ENCODE measurements at places on chromosomes 5 and 9.
A peak's percentile ranks its signal among the peaks of the same experiment; 100 is the strongest.

GRCh38 chr5:74173665-74174064 lies 466.9 kb downstream of the ENC1 start:
- DNase-seq, result no peak

DNA sequence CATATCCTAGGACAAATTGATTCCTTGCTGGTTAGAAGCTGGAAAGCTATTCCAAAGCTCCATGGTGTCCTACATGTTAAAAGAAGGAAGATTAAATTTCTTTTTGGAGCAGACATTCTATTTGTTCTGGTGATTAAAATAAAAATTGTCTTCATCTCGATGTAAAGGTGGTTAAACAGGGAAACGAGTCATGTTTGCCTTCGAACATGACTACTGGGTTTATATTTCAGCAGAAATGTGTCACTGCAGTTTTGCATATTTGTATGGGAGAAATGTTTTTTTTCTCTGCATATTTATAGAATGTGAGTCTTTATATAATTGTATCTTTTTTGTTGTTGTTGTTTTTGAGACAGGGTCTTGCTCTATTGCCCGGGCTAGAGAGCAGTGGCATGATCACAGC lies 36.4 kb downstream of the ADAMTS12 start:
- DNase-seq, result no peak

DNA sequence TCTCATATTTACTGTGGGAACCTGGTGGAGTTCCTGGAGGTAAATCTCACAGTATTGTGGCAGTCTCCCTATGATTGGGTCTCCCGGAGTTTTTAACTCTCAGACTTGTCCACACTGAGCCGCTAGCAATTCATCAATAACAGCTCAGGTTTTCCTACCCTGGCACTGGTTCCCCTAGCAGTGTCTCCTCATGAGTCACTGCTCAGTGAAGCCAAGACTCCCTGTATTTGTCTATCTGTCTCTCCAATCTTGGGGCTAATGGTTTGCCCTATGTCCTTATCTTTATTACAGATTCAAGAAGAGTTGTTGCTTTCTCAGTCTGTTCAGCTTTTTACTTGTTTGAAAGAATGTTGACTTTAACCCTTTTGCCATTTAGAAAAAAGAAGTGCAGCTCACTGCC lies 176.7 kb upstream of the FGF10 start:
- no peak for DNase-seq

DNA sequence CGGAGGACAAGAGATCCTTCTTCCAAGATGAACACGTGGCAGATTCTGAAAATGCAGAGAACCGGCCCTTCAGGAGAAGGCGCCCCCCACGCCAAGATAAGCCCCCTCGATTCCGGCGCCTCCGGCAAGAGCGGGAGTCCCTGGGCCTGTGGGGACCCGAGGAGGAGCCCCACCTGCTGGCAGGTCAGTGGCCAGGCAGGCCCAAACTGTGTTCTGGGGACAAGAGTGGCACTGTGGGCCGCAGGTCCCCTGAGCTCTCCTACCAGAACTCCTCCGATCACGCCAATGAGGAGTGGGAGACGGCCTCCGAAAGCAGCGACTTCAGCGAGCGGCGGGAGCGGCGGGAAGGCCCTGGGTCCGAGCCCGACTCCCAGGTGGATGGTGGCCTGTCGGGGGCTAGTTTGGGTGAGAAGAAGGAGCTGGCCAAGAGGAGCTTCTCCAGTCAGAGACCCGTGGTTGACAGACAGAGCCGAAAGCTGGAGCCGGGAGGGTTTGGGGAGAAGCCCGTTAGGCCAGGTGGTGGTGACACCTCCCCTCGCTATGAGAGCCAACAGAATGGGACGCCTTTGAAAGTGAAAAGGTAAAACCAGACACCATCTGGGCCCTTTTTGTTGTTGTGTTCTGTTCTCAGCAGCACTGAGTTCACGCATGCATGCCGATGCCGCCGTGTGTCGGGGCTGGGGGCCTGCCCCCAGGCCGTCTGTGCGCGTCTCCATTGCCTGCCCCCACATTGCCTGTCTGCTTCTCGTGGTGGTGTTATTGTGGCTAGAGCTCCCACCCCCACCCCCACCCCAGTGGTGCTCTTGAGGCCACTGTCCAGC lies 26.6 kb upstream of the POMT1 start:
- DNase-seq, result peak; percentile 60

DNA sequence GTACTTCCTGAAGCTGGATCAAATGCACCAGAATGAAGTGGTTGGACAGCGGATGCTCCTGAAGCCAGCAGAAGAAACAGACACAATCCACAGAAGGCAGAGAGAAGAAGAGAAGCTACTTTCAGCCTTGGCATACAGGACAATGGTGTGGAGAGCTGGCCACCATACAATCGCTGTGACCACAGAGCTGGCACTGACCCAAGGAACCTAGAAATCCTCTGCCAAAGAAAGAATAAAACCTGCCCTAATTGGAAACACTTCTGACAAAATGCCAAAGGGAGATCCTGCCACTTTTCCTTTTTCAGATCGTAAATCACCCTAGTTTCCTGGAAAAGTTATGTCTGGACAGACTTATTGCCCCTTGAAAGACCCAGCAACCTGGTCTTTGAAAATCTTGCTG lies 77.8 kb downstream of the BAAT start:
- DNase-seq, result no peak

DNA sequence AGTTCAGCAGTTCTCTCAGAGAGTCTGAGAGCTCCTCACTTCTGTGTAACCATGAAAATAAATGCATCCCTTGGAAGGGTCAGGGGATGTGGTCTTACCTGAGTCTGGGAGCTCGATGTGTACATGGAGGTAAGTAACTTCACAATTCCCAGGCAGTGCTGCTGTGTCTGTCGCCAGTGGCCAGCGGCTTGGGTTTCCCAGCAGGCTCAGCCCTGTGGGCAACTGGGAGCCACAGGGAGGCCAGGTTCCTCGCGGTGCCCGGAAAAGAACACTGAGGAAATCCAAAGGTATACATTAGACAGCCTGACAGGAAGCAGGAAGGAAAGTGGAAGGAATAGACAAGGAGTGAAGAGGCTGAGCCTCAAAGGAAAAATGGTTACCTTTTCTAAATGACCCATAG lies 62.2 kb downstream of the OSTF1 start:
- DNase-seq, result no peak

DNA sequence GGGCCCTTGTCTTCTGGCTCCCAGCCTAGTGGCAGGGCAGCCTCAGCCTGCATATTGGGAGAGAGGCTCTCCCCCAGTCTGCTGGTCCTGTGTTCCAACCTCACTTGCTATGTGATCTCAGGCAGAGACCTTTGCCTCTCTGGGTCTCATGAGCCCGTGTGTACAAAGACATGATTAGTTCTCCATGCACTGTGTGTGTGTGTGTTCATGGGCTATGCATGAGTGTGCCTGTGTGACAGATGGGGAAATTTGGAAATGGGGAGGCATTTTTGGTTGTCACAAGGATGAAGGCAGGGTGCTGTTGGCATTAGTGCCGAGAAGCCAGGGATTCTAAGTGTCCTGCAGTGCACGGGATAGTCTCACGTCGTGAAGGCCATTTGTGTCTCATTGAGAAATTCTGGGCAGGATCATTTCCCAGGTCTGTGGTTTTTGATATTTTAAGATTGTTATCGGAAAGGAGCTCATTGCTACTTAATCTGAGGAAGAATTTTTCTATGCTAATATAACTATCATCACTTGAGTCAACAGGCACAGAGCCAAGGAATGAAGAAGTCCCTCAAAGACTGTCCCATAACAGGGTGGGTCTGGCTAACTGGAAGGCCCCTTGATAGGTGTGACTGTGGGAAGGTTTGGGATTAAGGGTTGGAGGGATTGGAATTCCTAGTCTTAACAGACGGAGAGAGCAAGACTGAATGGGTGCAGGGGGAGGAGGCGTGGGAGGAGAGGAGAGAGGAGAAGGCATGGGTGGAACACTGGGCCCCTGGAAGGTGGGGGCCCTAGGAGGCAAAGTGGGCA lies 168.5 kb downstream of the RGS3 start:
- peak; percentile 38 for DNase-seq

DNA sequence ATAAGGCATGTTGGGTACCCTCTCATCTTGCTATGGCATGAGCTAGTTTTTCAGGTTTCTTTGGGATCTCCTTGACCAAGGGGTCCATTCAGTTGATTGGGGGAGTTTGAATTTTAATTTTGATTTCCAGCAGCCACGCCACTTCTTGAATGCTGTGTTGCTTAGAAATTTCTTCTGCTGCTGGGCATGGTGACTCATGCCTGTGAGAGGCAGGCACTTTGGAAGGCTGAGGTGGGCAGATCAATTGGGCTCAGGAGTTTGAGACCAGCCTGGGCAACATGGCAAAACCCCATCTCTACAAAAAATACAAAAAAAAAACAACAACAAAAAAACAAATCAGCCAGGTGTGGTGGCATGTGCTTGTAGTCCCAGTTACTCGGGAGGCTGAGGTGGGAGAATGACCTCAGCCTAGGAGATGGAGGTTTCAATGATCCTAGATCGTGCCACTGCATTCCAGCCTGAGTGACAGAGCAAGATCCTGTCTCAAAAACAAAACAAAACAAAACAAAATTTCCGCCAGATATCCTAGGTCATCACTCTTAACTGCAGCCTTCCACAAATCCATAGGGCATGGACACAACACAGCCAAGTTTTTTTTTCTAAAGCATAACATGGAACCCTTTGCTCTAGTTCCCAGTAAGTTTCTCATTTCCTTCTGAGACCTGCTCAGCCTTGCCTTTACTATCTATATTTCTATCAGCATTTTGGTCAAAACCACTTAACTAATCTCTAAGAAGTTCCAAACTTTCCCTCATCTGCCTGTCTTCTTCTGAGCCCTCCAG lies 17.7 kb downstream of the TMC1 start:
- no peak for DNase-seq

- DNase-seq, result no peak
Measured at GRCh38 chr5:9284781-9285307, 261.0 kb downstream of the SEMA5A start.

GRCh38 chr9:78676009-78676408 lies 379.1 kb downstream of the PSAT1 start:
- no peak for DNase-seq

DNA sequence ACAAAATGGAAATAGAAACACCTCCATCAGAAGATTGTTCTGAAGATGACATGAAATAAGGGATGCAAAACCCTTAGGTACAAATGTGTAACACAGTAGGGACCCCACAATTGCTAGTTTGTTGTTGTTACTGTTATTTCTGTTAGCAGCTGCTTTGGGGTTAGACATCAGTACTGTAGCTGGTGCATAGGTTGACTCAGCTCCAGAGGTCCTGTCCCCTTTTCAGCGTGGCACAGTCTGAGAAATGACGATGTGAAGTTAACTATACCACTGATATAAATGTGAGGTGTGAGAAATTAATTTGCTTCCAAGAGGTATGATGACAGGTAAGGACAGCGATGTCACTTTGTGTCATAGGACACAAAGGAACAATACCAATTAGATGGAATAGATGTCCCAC lies 384.6 kb upstream of the KLF4 start:
- DNase-seq, result no peak

DNA sequence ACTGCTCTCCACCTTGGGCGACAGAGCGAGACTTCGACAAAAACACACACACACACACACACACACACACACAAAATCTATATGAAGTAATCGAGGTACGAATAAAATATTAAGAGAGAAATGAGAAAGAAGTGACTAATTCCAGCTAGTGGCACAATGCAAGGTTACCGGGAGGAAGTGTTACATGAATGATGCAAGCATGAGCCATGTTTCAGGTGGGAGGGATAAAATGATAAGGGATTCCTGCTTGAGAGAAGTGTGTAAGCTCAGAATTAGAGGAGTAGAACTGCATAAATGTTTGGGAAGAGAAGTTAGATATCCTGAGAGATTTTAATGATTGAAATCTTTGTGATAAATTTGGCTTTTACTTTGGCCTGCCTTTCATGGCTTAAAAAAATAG lies 18.8 kb downstream of the HAPLN1 start:
- no peak for DNase-seq

GRCh38 chr5:81209869-81210493 lies 23.1 kb upstream of the CKMT2 start:
- DNase-seq, result no peak

DNA sequence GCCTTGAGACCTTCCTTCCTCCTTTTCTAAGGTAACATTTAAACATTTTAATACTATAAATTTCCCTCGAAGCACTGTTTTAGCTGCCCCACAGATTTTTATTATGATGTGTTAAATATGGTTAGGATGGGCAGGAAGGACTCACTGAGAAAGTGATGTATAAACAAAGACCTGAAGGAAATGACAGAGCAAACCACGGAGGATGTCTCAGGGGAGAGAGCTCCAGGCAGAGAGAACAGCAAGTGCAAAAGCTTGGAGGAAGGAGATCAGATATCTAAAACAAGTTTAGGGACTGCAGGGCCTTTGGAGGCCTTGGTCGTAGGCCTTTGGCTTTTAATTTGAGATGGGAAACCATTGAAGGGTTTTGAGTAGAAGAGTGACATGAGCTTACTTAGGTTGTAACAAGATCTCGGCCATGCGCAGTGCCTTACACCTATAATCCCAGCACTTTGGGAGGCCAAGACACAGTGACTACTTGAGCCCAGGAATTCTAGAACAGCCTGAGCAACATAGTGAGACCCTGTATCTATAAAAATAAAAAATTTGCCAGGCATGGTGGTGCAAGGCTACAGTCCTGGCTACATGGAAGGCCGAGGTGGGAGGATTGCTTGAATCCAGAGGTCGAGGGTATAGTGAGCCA lies 35.5 kb upstream of the LRRTM2 start:
- no peak for DNase-seq

DNA sequence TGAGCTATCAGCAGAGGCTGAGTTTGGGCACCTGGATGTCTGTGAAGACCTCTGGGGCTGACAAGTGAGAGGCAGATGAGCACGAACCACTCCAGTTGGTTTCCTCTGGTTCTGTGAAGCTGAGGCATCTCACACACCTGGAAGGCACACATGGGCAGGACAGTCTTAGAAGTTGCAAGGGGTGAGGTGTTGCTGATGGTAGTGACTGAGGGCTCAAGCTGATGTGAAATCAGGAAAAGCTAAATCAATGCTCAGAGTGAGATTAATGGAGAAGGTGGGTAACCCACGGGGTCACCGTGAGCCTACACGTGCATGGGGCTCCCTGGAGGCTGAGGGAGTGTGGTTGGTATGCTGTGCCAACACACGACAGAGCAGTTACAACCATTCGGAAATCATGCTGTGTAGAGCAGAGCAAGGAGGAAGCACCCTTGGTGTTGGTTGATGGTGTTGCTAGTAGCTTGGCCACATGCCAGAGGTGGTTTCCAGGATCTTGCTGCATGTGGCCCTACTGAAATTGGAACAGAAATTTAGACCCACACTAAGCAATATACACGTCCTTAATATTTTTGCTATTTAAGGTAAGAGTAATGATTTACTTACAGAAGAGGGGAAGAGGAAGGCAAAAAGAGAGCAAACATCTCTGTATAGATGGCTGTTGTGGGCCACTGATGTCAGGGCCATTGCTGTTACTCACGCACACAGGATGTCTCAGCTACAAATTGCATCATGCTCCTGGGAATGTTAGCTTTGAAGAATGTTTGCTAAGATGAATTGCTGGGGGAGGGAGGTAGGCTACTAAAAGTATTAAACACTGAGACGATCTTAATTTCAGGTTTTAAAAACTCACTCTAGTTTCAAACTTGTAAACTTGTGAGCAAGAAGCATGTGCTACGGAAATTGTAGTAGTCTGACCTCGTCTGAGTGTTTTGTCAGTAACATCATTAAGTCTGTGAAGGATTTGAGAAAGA lies 170.5 kb downstream of the ARHGEF28 start:
- DNase-seq, result no peak

GRCh38 chr9:132797861-132798659 lies 80.0 kb downstream of the AK8 start:
- no peak for DNase-seq

- no peak for DNase-seq
Measured at GRCh38 chr5:112930082-112930344, 8.0 kb upstream of the REEP5 start.

All from suprapubic skin (tissue), 4 donors.